A549 (cell line): ENCODE measurements at places on chromosomes 3 and 15.

GRCh38 chr3:155243512-155243921 lies 50.0 kb downstream of the STRIT1 start:
- DNase-seq, result no peak

GRCh38 chr3:113124256-113124830 lies 87.0 kb upstream of the BOC start:
- no peak for DNase-seq

DNA sequence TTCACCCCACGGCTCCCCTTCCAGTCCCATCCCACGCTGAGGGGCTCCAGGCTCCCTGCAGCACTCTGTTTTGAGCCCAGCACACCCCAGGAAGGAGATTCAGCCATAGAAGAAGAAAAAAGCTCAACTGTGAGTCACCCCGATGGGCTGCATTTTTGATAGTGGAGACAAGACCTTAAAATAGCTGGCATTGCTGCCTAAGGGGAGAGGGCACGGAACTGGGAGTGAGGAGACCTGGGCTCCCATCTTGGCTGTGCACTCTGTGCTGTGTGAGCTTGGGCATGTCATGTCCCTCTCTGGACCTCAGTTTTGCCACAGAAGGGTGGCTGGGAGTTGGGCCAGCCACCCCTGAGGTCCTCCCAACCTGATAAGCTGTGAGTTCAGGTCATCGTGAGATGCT lies 57.2 kb upstream of the SMAD6 start:
- DNase-seq, result no peak

- peak; percentile 95 for DNase-seq
These were observed 111.6 kb downstream of the RAB11A start for GRCh38 chr15:65980824-65981456.

DNA sequence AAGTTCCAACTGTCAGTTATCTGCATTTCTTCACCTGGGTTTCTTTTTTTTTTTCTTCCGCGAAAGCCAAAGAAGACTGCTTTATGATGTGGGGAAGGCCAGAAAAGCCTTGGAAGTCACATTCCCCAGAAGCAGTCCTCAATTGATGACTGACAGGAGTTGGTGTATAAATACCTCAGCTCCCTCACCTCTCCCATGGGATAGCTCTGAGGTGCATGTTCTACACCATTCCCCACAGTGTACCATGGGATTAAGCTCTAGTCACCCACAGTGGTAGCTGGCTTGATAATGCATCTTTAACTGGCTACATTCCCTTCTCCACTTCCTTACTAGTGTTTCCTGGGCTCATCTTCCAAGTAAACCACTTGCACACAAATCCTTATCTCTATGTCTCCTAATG lies 30.5 kb downstream of the DPH3 start:
- DNase-seq, result no peak

GRCh38 chr3:141151439-141151838 lies 80.2 kb upstream of the PXYLP1 start:
- no peak for DNase-seq

GRCh38 chr3:175020101-175020500 lies 161.0 kb downstream of the NAALADL2 start:
- no peak for DNase-seq

- no peak for DNase-seq
These were observed 26.9 kb upstream of the SAMMSON start for GRCh38 chr3:69972672-69973071.

DNA sequence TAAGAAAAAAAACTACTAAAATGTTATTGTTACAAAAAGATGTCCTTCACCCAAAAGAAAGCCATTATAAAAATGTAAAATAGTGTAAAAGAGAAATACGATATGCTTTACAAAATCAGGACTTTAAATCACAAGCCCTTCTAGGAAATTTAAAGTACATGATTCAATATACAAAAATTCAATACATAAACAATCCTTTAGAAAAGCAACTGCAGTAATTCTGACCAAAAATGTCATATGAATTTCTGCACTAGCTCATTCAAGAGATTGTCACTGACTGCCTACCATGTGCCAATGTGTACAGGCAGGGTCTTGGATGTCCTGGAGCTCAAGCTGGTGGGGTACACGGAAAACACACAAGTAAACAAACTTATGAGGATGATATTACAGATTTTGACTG lies 2.5 kb downstream of the MORC1 start:
- no peak for DNase-seq

- no peak for DNase-seq
These were observed 33.6 kb downstream of the CD276 start for GRCh38 chr15:73717802-73718201.

- no peak for DNase-seq
These were observed at the start of gene KBTBD12 for GRCh38 chr3:127915115-127915936. Gene KBTBD12 (plus strand): TSS chr3:127915232. CDS start chr3:127923062, 7,830 bp downstream.

GRCh38 chr3:150737874-150738679 lies 24.9 kb downstream of the SIAH2 start:
- no peak for DNase-seq

DNA sequence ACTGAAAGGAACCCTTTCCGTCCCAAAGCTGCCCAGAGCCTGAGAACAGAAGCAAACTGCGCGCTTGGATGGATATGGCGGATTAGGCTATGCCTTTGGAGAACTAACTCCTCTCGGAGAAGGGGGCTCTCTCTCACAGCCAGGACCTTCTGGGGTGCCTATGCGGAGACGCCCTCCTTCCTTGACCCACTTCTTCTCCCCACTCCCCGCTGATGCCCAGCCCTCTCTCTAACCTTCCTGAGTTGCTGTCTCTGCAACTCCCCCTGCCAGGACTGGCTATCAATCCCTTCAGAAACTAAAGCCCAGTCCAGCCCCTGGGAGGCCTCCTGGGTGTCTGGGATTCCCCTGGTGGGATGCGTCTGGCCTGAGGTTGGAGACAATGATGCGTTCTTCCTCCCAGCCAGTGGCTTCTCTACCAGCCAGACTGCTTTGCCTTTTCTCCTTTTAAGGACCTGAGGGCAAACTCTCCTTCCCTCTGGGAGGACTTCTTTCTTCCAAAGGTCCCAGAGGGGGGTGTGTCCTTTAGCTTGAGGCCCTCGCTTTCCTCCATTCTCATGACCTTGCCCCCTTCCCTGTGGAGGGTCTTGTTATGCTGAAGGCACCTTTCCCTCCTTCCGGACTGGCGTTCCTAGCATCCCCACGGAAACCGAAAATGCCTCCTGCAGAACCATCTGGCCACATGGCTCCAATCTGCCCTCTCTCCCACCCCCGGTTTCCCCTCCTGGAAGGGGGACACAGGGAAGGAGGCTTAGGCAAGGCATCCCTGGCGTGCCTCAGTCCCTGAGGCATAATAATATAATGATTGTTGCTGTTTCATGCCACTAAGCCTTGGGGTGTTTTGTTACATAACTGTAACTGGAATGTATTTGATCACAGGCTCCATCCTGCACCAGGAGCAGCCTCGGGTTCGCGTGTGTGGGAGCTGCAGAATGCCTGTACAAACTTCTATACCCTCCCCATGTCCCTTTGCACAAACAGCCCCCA lies 63.4 kb upstream of the C15orf39 start:
- DNase-seq, result no peak

- DNase-seq, result no peak
These were observed 34.2 kb upstream of the RSL24D1 start for GRCh38 chr15:55230953-55231352.

DNA sequence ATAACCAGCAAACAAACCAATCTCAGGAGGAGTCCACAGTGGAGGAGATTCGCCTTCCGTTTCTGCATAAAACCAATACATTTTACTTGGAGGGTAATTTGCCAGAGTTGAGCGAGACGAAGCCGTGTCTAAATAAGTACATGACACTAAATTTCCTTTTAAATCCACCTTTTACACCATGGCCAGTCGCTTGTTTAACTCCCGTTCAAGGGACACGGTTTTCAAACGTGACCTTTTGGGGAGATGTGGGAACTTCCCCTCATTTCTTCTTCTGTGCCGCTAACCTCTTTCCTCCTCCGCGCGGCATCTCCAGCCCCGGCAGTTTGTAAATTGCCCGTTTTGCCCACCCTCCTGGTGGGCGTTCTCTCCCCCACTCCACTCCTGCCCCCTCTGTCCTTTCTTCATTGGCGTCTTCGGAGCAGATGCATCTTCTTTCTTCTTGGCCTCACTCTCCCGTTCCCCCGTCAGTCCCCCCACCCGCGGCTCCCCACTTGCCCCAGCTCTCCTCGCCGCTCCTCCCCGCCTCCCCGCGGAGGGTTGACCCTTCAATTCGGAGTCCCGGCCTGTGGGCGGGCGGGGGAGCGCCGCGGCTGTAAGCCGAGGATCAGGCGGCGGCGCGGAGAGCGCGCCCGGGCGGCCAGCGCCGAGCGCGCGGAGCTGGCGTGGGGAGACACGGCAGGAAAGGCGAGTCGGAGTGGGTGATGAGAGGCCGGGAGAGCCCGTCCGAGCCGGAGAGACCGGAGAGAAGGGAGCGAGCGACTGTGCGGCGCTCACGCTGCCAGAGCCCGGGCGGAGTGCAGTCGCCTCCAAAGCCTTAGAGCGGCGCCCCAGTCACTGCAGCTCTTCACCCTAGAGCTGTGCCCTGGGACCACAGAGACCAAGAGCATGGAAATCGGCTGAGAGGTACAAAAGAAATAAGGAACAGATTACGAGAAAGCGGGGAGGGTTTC lies at the start of gene NLGN1:
TSS of gene NLGN1 (plus strand) at position 584 of the 950 bp plus-strand sequence.
- DNase-seq, result no peak

GRCh38 chr15:77807115-77807514 lies 174.4 kb upstream of the LINGO1 start:
- no peak for DNase-seq

DNA sequence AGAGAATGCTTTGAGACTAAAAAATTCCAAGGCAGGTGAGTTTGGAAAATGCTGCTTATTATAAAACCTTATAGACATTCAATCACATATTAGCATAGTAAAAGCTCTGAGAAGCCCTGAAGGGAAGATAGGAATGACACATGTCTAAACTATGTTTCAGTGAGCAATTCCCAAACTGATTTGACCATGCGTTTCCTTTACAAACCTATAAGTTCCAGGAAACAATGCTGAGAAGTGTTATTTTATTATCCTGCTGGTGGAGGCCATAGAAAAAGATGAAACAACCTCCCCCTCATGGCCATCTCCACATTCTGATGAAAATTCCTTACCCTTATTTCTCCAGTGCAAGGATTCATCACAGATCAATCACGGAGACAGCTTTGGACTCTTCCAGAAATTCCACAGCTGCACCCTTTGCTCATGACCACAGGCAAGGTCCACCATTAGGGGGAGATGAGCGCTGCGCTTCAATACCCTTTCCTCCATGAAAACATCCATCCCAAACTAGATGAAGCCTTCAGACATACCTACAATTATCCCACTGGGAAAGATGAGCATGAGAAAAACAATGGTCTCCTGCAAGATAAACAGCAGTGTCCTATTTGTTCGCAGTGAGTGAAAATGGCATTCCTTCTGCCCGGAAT lies 372.1 kb downstream of the MAGI1 start:
- no peak for DNase-seq

DNA sequence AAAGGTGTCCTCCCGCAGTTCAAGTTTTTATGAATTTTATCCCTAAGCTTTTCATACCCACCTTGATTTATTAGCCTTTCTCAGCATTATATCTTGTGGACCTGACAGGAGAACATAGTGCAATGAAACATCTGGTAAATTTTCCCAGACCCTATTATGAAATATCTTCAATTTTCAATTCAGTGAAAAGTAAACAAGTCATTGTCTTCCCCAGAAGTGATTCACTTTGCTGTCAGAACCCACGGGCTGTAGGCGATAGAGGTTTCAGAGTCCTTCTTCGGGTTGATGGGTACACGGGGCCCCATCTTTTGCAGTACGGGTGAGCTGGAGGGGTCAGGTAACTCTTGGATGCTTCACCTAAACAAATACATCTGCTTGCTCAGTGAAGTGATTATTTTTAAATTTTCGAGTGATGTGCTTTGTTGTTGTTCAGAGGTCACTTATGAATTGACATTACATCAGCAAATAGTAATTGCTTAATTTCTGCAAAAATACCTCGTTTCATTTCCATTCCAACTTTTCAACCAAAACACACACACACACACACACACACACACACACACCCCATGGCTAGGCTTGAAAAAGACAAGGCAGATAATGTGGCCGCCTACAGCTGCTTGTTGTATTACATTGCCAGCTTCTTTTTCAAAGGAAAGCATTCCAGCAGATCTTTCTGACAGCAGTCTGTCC lies 102.9 kb downstream of the SEMA6D start:
- no peak for DNase-seq

- DNase-seq, result no peak
These were observed 292.8 kb downstream of the BCHE start for GRCh38 chr3:165544432-165544831.

- no peak for DNase-seq
These were observed 28.7 kb downstream of the MRPL3 start for GRCh38 chr3:131474115-131474514.

DNA sequence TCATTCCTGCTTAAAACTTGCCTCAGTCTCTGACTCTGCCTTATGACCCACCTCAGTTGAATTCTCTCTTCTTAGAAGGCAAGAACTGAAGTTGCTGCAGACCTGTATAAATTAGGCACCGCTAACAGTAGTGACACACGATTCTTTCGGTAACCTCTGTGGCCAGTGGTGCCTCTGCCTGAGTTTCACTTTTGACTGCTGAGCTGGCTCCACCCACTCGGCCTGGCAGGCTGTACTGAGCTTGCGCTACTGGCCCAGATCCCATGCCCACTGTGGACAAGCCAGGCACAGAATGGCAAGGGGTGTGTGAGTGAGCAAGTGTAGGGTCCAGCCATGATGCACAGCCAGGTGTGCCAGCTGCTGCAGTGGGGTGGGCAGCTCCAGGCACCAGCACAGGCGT lies 19.1 kb upstream of the EIF1B start:
- DNase-seq, result no peak

GRCh38 chr3:178421069-178421468 lies 115.2 kb upstream of the KCNMB2 start:
- no peak for DNase-seq

- peak; percentile 20 for DNase-seq
These were observed 561 bp downstream of the SIDT1 start for GRCh38 chr3:113532698-113533533.

DNA sequence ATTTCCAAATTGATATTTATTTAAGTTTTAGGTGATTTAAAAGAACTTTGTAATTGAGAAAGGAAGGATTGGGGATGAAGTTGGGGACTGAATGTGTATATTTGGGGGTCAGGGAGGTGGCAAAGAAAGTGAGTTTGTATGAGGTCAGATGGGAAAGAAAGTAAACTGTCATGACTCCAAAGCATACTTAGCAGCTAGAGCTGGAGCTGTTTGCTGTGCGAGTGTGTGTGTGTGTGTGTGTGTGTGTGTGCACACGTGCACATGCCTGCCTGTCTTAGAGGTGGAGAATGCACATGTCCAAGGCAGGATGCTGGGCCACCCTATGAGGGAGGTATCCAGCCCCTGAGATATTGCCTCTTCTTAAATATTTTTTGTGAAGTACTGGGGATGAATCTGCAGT lies 21.0 kb downstream of the BOC start:
- DNase-seq, result no peak

DNA sequence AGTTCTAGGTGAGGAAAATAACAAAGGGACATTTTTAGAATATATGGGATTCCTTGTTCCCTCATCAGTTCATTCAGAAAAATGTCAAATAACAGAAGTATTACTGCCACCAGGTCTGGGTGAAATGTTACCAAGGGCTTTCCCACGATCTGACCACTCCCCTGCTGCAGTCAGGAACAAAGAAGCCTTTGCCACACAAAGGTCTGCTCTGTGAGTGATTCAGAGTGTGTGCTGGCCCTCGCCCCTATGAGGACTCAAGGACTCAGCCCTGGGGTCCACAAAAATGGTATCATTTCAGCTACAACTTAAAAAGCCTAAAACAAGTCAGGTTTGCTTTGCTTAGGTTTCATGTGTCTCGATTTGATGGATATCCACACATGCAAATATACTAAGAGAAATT lies 5.0 kb downstream of the MKRN3 start:
- no peak for DNase-seq

GRCh38 chr3:12516873-12517272 lies 28.4 kb downstream of the MKRN2OS start:
- DNase-seq, result no peak

GRCh38 chr15:65952391-65953053 lies 83.2 kb downstream of the RAB11A start:
- DNase-seq, result peak; percentile 58
